EL (cell line): ENCODE measurements at places on chromosomes 12 and 14.

DNA sequence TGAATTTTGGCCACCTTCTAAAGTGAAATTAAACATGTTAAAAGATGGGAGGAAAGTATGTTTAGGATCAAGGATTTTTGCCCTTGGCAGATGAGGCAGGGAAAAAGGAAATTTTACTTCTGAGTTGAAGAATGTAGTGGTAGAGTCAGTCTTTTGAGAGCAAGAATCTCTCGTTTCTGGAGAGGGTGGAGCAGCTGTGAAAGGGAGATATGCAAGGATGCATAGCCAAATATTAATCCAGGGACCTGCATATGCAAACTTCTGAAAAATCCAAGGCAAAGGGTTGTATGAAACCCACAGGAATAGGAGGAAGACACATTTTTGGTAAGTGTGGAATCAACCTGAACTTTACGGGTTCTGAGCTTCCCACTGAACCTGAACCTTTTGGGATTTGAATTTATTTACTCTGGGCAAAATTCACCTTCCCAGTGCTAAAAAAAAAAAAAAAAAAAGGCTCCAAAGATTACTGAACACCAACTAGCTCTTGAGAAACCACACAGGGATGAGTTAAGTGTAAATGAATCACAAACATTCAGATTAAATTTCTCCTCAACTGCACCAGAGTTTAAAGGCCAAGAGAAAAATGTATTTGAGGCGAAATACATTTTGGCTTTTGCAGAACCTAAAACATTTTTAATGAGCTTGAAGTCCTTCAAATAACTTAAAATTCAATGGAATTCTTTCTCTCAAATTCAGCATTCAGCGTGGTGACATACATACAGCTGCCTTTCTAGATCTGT lies 187.1 kb upstream of the CDKN3 start:
- peak; percentile 75 for DNase-seq

- DNase-seq: no peak
Measured at GRCh38 chr12:93592641-93593406, 20.3 kb downstream of the SOCS2 start.

DNA sequence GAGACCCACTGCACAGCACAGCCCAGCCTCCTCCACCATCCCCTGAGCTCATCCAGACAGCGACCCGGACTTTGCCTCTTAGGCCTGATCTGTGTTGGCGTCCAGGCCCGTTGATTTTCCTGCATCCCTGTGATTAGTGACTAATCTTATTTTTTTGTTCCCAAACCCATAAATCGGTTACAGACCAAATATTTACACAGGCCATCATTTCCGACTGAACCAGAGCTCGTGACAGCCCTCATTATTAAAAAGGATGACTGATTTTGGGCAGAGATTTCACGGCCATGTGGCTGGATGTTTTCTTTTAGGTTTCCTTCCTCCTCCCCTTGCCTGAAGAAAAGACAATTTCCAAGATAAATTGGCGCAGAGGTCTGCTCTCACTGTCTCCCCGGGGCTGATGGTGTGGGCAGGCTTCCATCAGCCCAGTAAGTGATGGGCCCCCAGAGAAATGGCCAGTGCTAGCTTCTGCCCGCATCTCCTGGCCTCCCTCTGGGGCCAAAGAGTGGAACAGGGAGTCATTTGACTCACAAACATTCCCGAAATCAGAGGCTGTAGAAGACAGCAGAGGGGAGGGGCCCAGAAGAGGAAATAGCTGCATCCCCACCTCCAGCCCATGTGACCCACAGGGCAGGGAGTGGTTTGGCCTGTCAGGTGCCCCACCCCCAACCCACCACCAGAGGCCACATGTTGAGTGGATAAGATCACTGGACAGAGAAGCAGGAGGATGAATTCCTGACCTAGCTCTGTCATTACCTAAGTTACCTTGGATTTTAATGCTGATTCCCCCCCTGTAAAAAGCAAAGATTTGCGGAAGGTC lies 283.5 kb downstream of the KSR2 start:
- DNase-seq: peak; percentile 89

DNA sequence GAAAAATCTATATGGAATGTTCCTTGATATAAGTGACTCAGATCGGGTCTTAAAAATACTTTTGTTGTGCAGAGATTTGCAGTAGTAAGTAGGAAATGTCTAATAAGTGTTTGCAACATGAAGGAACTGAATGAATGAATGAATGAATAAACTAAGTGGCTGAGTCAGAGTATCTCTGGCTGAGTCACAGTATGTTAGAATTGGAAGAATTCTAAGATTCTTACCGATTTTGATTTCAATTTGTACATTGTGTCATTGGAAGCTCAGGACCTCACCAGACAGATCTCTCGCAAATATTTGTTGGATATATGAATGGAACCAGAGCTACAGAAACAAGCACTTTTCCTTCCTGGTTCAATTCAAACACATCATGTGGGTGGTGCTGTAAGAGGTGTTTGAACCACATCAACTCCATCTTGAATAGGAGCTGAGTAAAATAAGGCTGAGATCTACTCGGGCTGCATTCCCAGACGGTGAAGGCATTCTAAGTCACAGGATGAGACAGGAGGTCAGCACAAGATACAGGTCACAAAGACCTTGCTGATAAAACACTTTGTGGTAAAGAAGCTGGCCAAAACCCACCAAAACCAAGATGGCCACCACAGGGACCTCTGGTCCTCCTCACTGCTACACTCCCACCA lies 123.9 kb upstream of the FOXN3 start:
- DNase-seq: peak; percentile 86

DNA sequence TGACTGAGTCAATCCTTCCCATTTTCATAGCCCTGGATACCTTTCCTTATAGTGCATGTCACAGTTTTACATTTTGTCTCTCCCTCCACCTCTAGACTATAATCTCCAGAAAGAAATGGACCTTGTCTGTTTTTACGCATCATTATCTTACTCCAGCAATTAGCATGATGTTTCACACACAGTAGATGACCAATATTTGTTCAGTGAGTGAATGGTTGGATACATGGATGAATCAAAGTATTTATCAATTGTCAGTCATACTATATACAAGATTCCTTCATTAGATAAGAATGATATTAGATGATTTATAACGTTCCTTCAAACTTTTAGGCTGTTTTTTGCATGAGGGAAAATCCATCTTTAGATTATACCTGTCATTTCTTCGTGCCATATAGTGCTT lies 61.1 kb downstream of the PTHLH start:
- DNase-seq: no peak

DNA sequence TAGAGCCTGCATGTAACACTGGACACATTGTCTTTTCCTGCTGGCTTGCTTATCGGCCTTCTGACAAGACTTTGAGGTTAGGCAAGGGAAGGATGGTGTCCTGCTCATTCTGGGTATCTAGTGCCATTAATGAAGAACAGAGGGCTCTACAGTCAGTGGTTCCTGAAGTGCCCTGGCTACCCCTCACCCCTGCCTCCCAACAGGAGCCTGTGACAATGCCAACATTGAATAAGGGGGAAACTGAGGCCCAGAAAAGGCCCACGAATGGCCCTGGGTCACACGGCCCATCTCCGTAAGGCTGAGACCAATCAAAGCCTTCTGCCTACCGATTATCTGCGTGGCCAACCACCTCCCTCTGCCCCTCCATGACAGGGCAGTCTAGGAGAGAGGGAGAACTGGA lies 2.1 kb downstream of the IFI27L2 start:
- DNase-seq: no peak

GRCh38 chr12:132125736-132126135 lies 18.4 kb downstream of the DDX51 start:
- no peak for DNase-seq

GRCh38 chr12:118219772-118220171 lies 83.8 kb downstream of the PEBP1 start:
- DNase-seq: no peak

DNA sequence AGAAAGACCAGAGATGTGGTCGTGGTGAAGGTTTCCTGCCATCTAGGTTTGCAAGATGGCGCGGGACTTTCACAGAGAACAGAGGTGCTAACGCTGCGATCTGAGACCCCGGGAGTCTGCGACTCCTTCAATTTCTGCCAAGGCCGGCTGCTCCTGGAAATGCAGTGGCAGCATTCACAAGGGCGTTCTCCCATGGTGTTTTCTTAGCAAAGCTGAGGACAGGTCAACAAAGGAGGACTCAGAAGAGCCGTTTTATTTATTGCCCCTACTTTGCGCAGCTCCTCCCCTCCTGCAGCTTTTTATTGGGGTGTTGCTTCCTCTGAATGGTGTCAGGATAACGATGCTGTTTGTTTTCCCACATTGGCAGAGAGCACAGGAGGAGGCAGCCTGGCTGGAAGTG lies 86.3 kb downstream of the TMEM132C start:
- no peak for DNase-seq

- DNase-seq: no peak
Measured at GRCh38 chr14:49959822-49960408, 67.0 kb downstream of the ARF6 start.

- peak; percentile 85 for DNase-seq
Measured at GRCh38 chr12:110102255-110102654, 21.9 kb upstream of the IFT81 start.

DNA sequence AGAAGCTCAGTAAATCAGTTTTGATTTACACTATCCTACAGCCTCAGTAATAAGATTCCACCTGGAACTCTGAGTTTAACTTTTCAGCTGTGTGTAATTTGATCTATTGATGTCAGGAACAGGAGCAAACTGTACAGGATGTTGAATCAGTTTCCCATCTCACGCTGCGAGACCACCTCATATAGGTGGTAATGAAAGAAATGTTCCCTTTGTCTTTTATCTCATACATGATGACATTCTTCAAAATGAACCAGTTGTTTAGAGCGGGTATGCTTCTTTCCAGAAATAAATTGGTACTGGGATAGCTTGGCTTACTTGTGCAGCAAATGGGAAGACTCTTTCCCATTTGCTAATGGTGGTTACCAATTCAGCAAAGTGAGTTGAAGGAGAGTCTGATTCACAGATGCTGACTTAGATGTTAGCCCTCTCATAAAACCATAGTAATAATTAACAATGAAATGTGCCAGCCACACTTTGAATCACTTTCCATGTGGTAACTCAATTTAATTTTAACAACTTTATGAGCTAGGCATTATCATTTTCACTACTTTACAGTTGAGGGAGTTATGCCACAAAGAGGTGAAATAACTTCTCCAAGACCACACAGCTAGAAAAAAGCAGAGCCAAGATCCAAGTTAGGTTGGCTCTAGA lies 251.5 kb downstream of the PAWR start:
- no peak for DNase-seq
